Activated CD8-positive, alpha-beta memory T cell treated with anti-CD3 and anti-CD28 coated beads for 4 hours (primary cell): ENCODE measurements at places on chromosomes 12 and 14.

- DNase-seq: no peak
These were observed 535.4 kb downstream of the PRKD1 start for GRCh38 chr14:29392287-29392686.

DNA sequence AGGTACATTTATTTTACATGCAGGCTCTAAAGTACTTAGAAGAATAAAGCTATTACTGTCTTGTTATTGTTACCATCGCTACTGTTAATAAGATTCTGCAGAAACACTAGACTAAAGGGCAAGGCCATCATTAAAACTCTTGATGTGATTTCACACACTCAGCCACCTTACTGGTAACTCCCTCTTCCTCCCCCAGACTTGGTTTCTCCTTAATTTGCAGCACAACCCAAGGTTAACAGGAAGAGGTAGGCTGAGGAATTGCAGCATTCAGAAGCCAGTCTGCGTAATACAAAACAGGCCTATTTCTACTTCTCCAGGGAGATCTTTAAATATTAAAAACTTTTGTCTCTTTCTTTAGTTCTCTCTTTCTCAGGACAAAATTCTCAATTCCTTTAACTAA lies 210.3 kb downstream of the BTG1 start:
- no peak for DNase-seq

DNA sequence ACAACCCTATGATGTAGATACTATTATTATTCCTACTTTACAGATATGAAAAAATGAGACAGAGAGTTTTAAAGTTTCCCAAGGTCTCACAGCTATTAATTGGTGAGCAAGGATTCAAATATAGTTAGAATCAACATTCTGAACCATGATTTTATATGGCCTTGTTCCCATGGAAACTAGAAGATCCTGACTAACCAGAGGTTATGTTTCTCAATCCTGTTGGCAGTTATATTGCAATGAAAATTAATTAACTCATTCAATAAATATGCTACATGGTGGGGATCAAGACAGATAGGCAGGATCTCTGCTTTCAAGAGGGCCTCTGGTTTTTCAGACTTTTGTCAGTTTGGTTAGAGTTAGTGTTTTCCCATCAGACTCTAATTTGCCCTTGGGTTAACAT lies 9.3 kb upstream of the FUT8 start:
- DNase-seq: no peak

GRCh38 chr12:54967461-54967860 lies 17.1 kb downstream of the TESPA1 start:
- DNase-seq: no peak
